ENCODE measurements at places on chromosomes 3 and 15. TPM values are rescaled to one million over a fixed set of nuclear protein-coding genes. Genes with fewer than 3 reads are reported as not detected.

Gene UCN2
- 8.2 TPM for total RNA-seq

Gene NOX5
- total RNA-seq = 0.41 TPM

Gene CKMT1B
- total RNA-seq = 2.2 TPM

Gene FBXL22
- 0.32 TPM for total RNA-seq

Gene KLHL40
- not detected for total RNA-seq

Gene GHSR
- not detected for total RNA-seq

Gene PLSCR2
- not detected for total RNA-seq

Gene PCSK6
- 11.6 TPM for total RNA-seq

Gene REC114
- not detected for total RNA-seq

Gene TEX55
- total RNA-seq = not detected

Gene ZNF620
- 1.6 TPM for total RNA-seq

Gene PATL2
- 0.28 TPM for total RNA-seq

Gene MKRN3
- 2.5 TPM for total RNA-seq

Gene C3orf52
- total RNA-seq = 12.5 TPM

Gene LNP1
- 0.79 TPM for total RNA-seq

Gene ACKR4
- total RNA-seq = not detected

Gene TNNC1
- total RNA-seq = 0.87 TPM

Gene PLA1A
- 0.21 TPM for total RNA-seq

Gene ACTRT3
- 2.9 TPM for total RNA-seq

Gene TM4SF18
- total RNA-seq = 39.5 TPM

Gene LDHAL6B
- total RNA-seq = not detected

Gene NLGN1
- total RNA-seq = not detected

Gene RTP3
- not detected for total RNA-seq

Gene MUC13
- 8.3 TPM for total RNA-seq

Gene ADPRH
- total RNA-seq = 2.3 TPM

Gene FRMD5
- total RNA-seq = 2.6 TPM

Gene C3orf22
- total RNA-seq = not detected

Gene AMT
- 0.26 TPM for total RNA-seq
